ENCODE measurements at places on chromosomes 3 and 15. TPM values are rescaled to one million over a fixed set of nuclear protein-coding genes. Genes with fewer than 3 reads are reported as not detected.

ATP13A5 gene
- total RNA-seq: not detected

CASR gene
- total RNA-seq: not detected

ZMAT3 gene
- total RNA-seq: 16.4 TPM

SECISBP2L gene
- 13.3 TPM for total RNA-seq

PRSS50 gene
- total RNA-seq: not detected

TMEM212 gene
- total RNA-seq: not detected

ATR gene
- 17.0 TPM for total RNA-seq

CCR3 gene
- total RNA-seq: not detected

GP9 gene
- total RNA-seq: not detected

CLSTN2 gene
- total RNA-seq: not detected

LNP1 gene
- total RNA-seq: 2.1 TPM

REC114 gene
- total RNA-seq: not detected

RHCG gene
- total RNA-seq: not detected

OXTR gene
- 70.9 TPM for total RNA-seq

SCG5 gene
- 10.7 TPM for total RNA-seq

IMP3 gene
- total RNA-seq: 73.5 TPM

TMCO5A gene
- total RNA-seq: not detected

VEPH1 gene
- total RNA-seq: 92.5 TPM

HHATL gene
- not detected for total RNA-seq

SLC24A5 gene
- total RNA-seq: not detected

SFMBT1 gene
- 19.6 TPM for total RNA-seq

SLC12A1 gene
- not detected for total RNA-seq

CYP1A2 gene
- not detected for total RNA-seq

THSD4 gene
- 60.5 TPM for total RNA-seq

ITIH4 gene
- total RNA-seq: 0.29 TPM

RYR3 gene
- not detected for total RNA-seq

MRPS11 gene
- total RNA-seq: 43.2 TPM

RARB gene
- 37.2 TPM for total RNA-seq

RPUSD2 gene
- 18.1 TPM for total RNA-seq

INTS14 gene
- 34.6 TPM for total RNA-seq

CHRM5 gene
- not detected for total RNA-seq

AADACL2 gene
- total RNA-seq: not detected

MKRN3 gene
- total RNA-seq: not detected

FAM174B gene
- total RNA-seq: 0.29 TPM

GOLGA6A gene
- not detected for total RNA-seq

MCF2L2 gene
- 0.29 TPM for total RNA-seq

CD80 gene
- not detected for total RNA-seq

ATP6V1A gene
- 54.2 TPM for total RNA-seq

DHX36 gene
- 18.8 TPM for total RNA-seq

ANKRD63 gene
- total RNA-seq: not detected

SCAP gene
- 52.6 TPM for total RNA-seq

DNAH1 gene
- 0.71 TPM for total RNA-seq

FANCD2OS gene
- not detected for total RNA-seq

ZSCAN2 gene
- total RNA-seq: 9.0 TPM

TRIM59 gene
- 35.1 TPM for total RNA-seq

LXN gene
- total RNA-seq: 346 TPM

TLR9 gene
- total RNA-seq: not detected

LRRC34 gene
- 9.5 TPM for total RNA-seq
